HFFc6 (cell line): ENCODE measurements at places on chromosomes 3 and 15. TPM values are rescaled to one million over a fixed set of nuclear protein-coding genes. Genes with fewer than 3 reads are reported as not detected.

- no peaks in the 10 kb centered on the region; the same call in 1 of the 2 replicates for H3K27me3 ChIP-seq
- H3K4me3 ChIP-seq = peak overlapping the region; percentile 41
- DNase-seq = peak; percentile 59
- H3K4me1 ChIP-seq = peaks cover 65% of the 10 kb centered on the region
- 0 out of 2 replicates have a peak, but pooled peaks cover 3% of the 10 kb centered on the region for H3K36me3 ChIP-seq
Measured at GRCh38 chr3:171384101-171384891, 75.9 kb downstream of the TNIK start.

The CCR9 gene
- total RNA-seq = not detected in 3 replicates

DNA sequence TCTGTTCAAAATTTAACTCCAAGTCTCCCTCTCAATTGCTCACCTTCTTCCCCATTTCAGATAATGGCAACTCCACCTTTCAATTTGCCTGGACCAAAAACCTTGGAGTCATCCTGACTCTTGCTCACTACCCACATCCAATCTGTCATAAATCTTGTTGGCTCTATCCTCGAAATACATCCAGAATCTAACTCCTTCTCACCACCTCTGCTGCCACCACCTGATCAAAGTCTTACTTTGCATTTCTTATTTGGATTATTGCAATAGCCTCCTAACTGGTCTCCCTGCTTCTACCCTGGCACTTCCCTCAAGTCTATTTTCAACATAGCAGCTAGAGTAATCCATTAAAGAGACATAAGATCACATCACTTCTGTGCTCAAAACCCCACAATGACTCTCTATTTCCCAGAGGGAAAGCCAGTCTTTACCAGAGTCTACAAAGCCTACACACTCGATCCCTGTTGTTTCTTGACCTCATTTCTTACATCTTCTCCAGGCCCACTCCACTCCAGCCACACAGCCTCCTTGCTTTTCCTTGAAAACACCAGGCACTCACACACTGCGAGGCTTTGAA, 86.6 kb downstream of the GPR156 start:
- peaks cover 11% of the 10 kb centered on the region for H3K4me1 ChIP-seq
- H3K27ac ChIP-seq = no peak overlapping the region
- H3K4me3 ChIP-seq = no peak overlapping the region
- no peaks in the 10 kb centered on the region for H3K36me3 ChIP-seq
- DNase-seq = peak; percentile 50

GRCh38 chr15:64753480-64754185, 21.8 kb downstream of the RBPMS2 start:
- DNase-seq = no peak
- no peak overlapping the region for H3K27ac ChIP-seq
- H3K4me3 ChIP-seq = no peak overlapping the region
- peaks cover 46% of the 10 kb centered on the region for H3K27me3 ChIP-seq
- H3K36me3 ChIP-seq = no peaks in the 10 kb centered on the region

DNA sequence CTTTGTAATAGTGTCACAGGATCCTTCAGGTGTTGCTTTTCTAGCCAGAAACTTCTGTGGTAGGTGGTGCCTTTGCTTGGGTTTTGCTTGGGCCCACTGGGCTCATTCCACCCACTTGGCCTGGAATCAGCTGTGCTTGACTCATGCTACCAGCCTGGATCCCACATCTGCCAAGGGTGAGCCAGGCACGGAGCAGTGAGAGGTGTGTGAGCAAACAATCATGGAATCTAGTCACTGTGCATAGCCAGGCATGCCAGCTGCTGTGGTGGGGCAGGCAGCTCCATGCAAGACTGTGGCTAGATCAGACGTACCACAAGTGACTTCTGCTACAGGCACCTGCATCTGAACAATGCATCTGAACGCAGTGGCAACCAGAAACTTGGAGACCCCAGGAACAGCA, 275.9 kb downstream of the UBE2E2 start:
- H3K4me1 ChIP-seq = peaks cover 10% of the 10 kb centered on the region
- H3K36me3 ChIP-seq = peaks cover 10% of the 10 kb centered on the region
- H3K27ac ChIP-seq = no peak overlapping the region
- no peaks in the 10 kb centered on the region; the same call in 1 of the 2 replicates for H3K27me3 ChIP-seq

- DNase-seq = no peak
- H3K4me3 ChIP-seq = no peak overlapping the region
- H3K27ac ChIP-seq = peak overlapping the region; percentile 36
- H3K36me3 ChIP-seq = no peaks in the 10 kb centered on the region
- no peaks in the 10 kb centered on the region; the same call in none of the 2 replicates for H3K27me3 ChIP-seq
- peaks cover 46% of the 10 kb centered on the region for H3K4me1 ChIP-seq
Measured at GRCh38 chr15:52006702-52007340, 12.2 kb upstream of the MAPK6 start.
